ENCODE measurements at places on chromosomes 6 and 20.

DNA sequence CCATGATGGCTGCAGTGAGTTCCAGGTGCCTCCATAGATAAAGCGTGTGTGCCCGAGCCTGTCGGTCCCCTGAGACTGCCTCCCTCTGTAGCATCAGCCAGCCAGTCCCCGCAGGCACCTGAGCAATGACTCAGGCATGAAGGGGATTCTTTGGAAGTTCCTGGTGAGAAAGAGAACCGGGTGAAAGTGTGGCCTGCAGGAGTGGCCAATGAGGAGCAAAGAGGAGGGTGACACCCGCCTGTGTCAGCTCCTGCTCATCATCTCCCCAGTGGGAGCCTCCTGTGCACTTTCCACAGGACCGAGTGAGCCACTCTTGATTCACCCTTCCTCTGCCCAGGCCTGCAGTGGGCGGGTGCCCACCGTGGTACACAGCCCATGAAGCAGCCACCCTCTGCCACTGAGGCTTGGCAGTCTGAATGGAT, 71.2 kb upstream of the PTPN1 start:
- DNase-seq: no peak

GRCh38 chr6:163137398-163137881, 277.1 kb upstream of the QKI start:
- no peak for DNase-seq

DNA sequence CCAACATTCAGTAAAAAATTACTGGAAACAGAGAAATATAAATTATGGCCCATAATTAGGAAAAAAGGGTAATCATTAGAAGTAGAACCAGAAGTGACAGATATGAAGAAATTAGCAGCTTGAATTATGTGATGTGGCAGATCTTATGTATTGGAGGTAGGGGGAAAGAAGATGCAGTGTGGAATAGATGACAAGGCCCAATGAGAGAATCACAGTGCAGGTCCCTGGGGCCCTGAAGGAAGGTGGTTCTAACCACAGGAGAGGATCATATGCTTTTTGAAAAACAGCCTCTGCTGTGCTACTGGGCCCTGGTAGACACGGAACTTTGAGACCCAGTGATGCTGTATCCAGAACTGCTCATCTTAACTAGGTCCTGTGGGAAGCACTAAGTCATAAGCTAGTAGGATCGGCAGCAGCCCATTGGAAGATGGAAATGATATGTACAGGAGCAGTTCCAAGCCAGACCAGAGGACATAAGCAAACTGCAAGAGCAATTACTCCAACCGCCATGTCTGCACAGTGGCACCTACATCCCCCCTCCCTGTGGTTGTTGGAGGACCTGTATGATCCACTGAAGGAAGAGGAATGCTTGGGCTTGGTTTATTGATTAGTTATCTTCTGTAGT, 14.2 kb downstream of the HEBP2 start:
- DNase-seq: no peak

DNA sequence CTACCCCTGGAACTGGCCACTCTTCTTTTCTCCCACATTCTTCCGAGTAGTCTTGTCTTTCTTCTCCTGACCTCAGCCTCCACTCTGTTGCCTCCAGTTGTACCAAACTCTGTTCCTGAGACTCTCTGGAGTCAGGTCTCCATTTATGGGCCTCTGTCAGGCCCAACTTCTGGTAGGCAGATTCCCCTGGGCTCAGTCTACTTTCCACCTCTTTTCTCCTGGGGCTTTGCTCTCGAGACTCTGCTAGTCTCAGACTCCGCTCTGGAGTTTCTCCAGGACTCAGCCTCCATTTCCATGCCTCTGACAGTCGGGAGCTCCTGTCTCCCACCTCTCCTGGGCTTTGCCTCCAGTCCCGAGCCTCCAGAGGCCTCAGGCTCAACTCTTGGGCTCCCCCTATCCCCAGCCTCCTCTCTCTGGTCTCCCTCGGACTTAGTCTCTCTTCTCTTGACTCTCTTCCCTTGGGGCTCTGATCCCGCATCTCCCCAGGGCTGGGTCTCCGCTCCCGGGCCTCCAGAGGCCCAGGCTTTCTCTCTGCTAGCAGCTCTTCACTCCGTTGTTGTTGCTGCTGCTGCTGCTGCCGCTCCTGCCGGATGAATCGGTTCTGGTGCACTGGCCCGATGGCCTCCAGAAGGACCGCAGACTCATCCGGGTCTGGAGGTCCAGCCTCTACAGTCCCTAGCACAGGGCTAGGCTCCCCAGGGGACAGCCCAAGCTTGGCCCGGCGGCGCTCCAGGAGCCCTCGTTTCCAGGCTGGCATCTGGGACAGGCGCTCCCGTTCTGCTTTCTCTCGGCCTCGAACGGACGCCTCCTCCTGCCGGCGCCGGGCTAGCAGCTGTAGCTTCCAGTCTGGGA, 1.1 kb downstream of the PPP1R18 start:
- DNase-seq: no peak

- DNase-seq: no peak
Observed at GRCh38 chr6:142635130-142635529, 309.8 kb downstream of the HIVEP2 start.

DNA sequence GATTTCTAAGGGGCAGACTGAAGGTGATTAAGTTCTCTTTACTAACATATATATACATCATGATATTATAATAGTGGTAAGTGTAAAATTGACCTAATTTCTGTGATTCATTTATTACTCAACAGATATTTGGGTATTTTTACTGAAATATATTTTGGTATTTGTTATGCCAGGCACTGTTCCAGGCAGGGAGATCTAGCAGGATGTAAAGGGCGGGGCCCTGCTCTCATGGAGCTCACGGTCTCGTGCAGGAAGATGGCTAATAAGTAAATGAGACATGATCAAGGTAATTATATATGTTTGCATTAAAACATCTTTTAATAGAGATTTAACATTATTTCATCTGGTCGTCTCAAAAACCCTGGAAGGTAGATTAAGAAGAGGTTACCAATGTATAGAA, 27.7 kb downstream of the FAM50B start:
- no peak for DNase-seq

DNA sequence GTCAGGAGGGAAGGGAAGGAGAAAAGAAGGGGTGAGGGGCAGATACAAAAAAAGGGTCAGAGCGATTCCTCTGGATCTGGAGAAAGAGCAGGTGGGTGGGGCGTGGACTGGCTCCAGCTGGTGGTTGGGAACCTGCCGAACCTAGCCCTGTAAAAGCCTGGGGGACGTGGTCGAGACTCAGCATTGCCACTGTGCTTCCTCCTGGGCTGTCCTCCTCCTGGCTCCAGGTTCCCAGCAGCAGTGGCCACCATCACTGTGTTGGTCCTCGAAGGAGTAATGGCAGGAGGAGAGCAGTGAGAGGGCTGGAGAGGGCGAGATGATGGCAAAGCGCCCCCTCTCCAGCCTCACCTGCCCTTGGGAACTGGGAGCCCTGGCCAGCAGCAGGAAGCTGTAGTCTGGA, 3.5 kb upstream of the RAET1L start:
- no peak for DNase-seq

GRCh38 chr6:162251257-162251656, 476.3 kb downstream of the PRKN start:
- DNase-seq: no peak

- no peak for DNase-seq
Observed at GRCh38 chr6:90227673-90228072, 69.0 kb downstream of the BACH2 start.

DNA sequence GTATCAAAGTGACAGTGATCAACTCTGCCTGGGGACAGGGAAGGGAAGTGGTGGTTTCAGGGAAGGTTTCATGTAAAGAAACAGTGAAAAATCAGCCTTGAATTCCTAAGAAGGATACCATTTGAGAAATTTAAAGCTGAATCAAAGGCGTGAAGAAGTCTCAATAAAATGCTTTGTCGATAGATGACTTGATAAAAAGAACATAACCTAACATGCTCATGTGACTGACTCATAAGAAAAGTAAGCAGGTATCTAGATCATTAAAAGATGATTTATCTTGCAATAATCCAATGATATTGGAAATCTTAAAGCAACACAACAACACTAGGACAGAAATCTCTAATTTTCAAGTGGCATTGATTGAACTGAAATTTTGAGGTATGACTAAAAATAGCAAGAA, 14.3 kb downstream of the EDN1 start:
- DNase-seq: no peak

DNA sequence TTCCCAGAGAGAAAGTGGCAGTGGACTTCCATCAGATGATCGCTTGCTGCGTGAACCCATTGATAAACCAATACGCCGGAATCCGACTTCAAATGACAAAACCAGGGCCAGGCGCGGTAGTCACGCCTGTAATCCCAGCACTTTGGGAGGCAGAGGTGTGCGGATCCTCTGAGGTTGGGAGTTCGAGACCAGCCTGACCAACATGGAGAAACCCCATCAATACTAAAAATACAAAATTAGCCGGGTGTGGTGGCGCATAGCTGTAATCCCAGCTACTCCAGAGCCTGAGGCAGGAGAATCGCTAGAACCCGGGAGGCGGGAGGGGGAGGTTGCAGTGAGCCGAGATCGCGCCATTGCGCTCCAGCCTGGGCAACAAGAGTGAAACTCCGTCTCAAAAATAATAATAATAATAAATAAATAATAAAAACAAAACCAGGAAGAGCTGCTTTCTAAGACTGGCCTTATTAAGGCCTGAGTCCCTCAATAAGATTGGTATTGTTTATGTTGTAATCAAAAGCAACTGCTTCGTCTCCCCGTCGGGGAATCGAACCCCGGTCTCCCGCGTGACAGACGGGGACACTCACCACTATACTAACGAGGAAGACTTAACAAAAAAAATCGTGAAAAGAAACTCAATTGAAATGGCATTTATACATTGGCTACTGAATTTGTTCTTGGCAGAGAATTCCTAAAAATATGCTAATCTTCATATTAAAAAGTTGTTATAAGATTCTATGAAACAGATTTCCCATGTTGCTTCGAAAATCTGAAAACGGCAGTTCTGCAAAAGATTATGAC, 110.2 kb upstream of the ZNF184 start:
- DNase-seq: no peak

DNA sequence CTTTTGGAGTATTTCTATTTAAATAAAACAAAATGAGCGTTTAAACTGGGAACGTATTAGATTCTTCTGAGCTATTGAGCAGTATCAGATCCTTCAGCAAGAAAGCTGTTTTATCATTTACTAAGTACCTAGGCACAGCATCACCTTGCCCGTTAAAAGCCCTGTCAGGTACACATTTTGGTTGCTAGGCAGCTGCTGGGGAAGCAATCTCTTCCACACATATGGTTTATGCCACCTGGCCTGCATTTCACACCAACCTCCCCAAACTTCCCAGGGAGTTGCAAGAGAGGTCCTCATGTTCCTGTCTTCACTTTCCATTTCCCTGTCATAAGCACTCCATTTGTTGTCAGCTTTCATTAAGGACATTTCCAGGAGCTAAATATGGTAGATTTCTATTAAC, 400.1 kb downstream of the PLCB1 start:
- no peak for DNase-seq

DNA sequence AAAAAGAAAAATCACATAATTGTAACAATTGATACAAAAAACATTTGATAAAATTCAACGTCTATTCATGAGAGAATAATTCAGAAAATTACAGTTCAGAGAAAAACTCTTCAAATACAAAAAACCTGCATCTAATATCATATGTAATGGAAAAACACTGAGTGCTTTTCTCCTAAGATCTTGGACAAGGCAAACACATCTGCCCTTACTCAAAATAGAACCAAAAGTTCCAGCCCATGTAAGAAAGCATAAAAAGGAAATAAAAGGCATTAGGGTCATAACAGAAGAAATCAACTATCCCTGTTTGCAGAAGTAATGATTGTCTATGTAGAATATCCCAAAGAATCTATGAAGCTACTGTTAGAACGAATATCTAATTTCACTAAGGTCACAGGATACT, 721.4 kb downstream of the RFPL4B start:
- DNase-seq: no peak

DNA sequence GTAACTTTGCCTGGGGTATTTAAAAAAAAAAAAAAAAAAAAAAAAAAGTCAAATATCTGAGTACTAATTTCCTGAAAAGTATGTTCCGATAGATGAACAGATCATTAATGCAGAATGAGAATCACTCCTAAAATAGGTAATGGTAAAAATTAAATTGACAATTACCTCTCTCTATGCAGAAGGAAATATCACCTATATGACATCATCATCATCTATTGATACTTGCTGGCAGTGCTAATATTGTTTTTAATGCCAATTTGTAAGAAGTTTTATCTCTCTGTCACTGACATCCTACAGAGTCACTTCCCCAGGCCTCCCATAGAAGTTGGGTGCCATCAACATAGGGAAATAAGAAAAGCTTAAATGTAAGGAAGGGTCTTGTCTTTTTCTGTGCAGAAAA, 29.9 kb downstream of the ADNP start:
- no peak for DNase-seq

DNA sequence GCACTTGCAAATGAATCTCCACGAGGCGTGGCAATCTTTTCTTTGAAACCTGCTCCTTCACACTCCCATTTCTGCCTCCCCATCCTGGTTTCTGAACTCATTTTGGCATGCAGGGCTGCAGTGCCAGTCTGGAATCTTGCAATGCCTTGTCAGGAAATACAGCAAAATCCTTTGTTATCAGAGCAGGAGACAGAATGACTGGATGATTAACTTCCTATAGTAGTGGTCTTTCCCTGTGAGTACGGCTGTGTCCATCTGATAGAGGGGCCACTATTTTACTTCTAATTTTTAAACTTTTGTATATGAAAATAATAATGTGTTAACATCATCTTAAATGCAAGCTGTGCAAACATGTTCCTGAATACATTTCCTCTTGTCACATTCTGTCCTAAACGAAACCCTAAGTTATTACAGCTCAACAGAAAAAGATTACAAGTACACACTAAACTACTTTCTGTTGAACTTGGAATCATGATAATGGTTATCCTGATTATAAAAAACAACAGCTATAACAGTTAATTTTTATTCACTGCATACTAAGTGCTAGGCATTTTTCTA, 140.2 kb downstream of the KIF13A start:
- DNase-seq: no peak

DNA sequence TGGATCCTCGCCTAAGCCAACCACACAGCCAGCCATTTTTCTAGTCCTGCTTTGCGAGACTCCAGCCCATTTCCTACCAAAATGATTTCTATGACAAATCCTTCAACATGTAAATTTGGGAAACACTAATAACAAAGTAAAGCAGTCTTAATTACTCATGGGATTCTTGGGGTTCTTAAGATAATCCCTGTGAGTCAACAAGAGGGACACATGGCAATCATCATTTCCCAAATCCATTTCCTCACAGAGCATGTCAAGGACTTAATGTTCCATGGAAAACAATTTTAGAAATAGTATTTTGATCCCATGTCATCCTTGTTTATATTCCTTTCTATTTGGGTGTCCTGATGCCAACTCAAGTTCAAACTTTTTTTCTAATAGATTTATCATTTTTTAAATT, 322.7 kb upstream of the NOX3 start:
- DNase-seq: no peak

DNA sequence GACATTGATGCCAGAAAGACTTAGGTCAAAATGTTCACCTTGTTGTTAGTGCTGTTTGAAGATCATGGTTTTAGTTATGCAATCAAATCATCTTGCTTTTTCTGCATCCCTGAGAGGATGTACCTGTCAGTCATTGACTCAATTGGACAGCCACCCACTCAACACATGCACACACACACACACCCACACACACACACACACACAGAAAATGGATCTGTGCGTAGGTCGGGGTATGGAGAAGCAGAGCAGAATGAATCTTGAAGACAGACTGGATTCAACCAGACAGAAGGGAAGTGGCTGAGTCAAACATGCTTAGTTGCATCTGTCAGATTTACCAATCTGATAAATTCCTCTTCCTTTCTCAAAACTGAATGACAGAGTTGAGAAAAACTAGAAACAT, 19.1 kb upstream of the ZSCAN23 start:
- DNase-seq: no peak

All from NCI-H1436 treated with DMSO at 0.1 percent for 48 hours (cell line).